ENCODE measurements at places on chromosomes 2 and 18.

- no peak for DNase-seq
Observed at GRCh38 chr2:212147921-212148513, 390.6 kb downstream of the ERBB4 start.

DNA sequence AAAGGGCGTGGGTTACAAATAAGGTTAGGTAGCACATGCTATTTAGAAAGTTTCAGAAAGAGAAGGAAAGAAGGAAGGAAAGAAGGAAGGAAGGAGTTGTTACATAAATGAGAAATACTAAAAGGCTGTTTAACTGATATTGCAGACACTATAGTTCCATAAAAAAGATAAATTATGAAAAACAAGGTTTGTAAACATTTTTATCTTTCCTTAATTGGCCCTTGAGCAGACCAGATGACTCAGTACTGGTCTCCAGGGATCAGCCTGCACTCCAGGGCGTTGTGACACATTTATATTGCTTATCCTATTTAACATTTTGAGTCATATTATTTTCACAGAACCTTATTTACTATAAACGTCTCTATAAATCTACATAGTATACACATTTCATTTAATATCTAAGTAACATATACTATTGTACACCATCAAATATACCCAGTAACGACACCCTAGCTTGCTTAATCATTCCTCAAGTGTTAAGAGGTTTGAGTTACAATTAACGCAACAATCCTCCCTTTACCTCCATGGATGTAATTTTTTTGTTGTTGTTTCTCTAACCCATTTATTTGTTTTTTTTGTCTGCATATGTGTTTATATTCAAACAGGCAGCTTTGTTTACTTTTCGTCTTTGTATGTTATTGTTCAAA, 2.8 kb upstream of the RAB31 start:
- no peak for DNase-seq

GRCh38 chr2:226048611-226049010, 649.1 kb downstream of the NYAP2 start:
- no peak for DNase-seq

DNA sequence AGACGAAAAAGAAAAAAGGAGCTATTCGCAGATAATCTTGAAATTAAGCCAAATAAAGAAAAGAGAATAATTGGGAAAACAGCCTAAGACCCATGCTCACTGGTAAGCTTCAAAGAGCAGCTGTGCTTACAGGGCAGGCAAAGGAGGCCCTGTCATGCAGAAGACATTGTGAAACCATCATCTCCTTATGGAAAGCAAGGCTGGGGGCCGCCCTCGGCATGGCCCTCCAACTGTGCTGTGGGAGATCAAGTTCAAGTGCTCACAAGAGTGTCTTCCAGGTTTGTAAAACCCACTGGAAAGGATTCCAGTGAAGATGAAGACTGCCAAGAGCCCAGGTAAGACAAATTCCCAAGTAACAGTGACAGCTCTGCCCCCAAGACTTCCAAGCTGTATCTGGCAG, 32.2 kb downstream of the ACVR1 start:
- DNase-seq, result no peak

- DNase-seq, result no peak
Observed at GRCh38 chr2:175854129-175854528, 147.9 kb downstream of the LNPK start.

GRCh38 chr18:23718243-23718720, 29.0 kb downstream of the LAMA3 start:
- DNase-seq, result no peak

DNA sequence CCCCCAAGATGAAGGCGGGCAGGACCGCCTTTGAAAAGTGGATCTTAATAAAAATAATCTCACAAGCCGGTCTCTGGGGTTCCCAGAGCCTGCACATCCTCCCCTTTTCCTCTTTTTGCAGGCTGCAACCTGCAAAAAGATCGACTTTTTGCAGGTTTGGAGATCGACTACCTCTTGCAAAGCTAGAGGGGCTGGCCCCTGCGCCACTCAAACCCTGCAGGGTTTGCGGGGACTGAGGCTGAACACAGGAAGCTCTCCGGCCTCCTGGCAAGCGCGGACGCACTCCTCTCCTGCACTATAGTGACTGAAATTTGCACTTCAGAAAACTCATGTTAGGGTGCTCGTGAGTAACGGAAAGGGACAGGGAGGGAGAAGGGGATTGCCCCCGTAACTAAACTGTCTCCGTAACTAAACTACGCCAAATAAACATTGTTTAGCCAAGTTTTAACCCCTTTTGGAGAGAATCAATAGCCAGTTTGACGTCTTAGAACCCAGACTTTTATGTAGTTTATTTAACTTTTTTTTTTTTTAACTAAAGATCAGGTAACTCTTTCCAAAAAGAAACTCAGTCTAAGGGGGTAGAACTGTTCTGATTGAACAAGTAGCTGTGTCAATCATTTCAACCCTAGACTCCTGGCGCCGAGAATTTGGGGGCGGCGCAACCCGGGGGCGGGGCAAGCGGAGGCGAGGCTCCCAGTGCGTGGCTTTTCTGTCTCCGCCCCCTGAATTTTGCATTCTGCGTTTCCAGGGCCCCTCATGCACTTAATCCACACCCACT, 2.5 kb downstream of the IGFBP5 start:
- peak; percentile 90 for DNase-seq

- no peak for DNase-seq
Observed at GRCh38 chr2:148237911-148238310, 217.0 kb downstream of the MBD5 start.

DNA sequence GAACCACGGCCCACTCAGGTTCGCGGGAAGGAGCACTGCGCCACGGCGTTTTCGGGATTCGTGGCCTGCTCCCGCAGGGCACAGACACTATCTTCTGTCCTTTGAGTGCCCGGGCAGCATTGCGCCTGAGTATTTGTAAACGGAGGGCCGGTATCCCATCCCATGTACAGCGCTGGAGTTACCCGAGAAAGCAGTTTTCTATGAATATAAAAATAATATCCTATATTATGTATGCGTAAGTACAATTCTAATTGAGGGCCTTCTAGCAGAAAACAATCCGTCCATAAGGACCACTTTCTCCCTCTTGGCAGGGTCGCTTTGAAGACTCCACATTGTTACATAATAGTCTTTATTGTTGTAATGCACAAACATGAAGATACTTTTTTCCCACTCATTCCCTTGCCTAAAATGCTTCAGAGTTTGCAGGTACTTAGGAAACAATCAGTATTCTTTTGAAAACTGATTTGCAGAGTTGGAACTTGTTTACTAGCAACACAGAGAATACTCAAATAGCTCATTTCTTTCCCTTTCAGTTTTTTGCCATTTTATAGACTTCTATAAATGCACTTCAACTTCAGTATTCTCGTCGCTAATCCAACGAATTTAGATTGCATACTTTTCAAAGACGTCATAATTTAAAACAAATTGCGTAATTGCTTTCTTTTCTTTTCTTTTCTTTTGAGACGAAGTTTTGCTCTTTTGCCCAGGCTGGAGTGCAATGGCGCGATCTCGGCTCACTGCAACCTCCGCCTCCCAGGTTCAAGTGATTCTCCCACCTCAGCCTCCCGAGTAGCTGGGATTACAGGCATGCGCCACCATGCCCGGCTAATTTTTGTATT, 1.0 kb upstream of the REV1 start:
- no peak for DNase-seq

GRCh38 chr2:1268034-1268433, 145.2 kb upstream of the TPO start:
- no peak for DNase-seq

DNA sequence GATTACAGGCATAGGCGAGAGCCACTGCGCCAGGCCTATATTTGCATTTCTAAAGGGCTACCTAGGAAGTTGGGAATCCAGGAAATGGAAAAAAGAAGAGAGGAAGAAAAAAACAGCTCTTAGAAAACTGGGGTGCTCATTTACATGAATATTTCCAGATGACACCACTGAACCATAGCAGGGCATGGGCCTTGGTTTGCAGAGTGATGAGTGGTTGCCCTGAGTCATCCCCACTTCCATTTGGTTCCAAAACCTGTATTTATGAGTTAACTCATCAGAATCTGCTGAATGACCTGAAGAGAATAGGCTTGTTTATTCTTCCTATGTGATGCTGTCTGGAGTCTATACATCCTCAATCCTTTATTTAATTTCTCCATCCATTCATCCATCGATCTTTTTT, 36.2 kb downstream of the EHD3 start:
- DNase-seq, result no peak

DNA sequence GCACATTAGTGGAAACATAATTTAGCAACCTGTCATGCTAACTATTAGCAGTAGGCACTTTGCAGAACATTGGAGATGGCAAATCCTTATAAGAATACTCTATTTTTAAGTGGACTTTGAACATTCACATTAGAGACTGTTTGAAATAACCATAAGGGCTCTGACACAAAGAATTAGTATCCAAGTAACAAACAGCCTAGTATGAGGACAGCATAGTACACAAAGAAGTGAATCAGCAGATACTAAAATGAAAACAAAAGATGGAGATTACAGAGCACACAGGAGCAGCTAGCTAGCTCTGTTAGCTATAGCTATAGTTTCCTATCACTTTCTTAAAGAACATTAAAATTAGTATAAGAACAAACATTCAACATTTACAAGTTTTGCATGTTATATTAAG, 256.3 kb upstream of the SPOPL start:
- DNase-seq, result no peak

- no peak for DNase-seq
Observed at GRCh38 chr2:123651151-123651550, 373.9 kb upstream of the CNTNAP5 start.

GRCh38 chr2:74250189-74250631, 51.8 kb downstream of the MTHFD2 start:
- peak; percentile 10 for DNase-seq

- DNase-seq, result no peak
Observed at GRCh38 chr2:211729433-211729832, 809.2 kb downstream of the ERBB4 start.

- no peak for DNase-seq
Observed at GRCh38 chr2:214265991-214266489, 144.8 kb upstream of the VWC2L start.

- no peak for DNase-seq
Observed at GRCh38 chr2:98457045-98457696, 12.5 kb downstream of the INPP4A start.

- no peak for DNase-seq
Observed at GRCh38 chr18:25283781-25284180, 68.2 kb downstream of the ZNF521 start.

DNA sequence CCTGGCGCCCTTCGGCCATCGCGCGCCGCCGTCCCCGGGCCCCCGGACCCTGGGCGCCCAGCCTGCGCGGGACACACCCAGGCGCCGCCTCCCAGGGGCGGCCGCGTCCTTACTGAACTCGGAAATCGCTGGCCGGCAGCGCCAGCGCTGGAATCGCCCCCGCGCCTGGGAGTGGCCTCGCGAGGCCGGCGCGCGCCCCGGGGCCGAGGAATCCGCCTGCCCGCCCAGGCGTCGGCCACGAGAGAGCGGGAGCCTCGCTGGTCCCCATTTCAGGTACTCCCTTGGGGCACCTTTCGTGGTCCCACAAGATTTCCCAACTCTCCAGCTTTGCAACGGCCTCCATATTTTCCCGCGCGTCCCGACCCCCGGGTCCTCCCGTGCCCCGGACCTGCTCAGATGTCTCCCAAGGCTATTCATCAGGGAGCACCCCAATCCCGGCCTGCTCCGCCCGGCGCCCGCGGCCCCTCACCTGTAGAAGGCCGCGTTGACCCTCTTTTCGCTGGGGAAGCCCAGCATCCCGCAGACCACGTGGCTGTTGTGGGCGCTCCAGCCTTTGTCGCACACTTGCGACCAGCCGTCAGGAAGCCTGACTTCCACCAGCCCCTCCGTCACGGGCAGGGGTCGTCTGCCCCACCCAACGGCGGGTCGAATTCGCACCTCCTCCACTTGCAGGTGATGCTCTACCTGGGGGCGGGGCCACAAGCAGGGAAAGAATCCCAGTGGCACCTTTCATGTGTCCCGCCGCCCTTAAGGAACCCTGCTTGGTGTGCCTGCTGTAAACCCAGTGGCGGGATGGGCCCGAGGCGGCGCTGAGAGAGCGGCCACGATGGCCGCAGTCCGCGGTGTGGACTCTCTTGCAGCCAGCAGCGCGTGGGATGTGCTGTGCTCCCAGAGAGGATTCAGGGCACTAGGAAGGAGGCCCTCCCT, 4.6 kb downstream of the LOXL3 start:
- DNase-seq, result peak; percentile 46

GRCh38 chr2:237691029-237691907, 63.9 kb downstream of the LRRFIP1 start:
- DNase-seq, result no peak

DNA sequence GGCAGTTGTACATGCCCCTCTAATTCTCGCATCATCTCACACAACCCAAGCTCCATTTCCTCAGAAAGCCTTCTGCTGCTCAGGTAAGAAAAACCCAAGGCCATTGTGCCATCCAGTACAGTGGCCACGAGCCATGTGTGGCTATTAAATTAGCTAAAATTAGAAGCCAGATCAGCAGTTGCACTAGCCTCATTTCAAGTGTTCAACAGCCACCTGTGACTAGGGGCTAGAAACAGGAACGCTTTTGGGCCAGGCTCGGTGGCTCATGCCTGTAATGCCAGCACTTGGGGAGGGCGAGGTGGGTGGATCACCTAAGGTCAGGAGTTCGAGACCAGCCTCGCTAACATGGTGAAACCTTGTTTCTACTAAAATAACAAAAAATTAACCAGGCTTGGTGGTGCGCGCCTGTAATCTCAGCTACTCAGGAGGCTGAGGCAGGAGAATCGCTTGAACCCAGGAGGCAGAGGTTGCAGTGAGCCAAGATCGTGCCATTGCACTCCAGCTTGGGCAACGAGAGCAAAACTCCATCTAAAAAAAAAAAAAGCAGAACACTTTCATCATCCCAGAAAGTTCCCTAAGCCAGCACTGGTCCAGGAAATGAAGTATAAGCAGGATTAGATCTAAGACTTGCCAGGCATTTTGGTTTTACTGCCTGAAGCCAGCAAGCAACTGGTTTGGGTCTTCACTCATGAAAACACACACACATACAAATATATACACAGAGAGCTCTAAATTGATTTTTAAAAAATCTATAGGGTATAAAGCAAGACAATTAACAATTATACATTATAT, 35.7 kb downstream of the ATP8B1 start:
- DNase-seq, result no peak

GRCh38 chr2:218301176-218301819, 9.0 kb upstream of the TMBIM1 start:
- DNase-seq, result peak; percentile 81

GRCh38 chr2:208985644-208986043, 438.2 kb upstream of the MAP2 start:
- no peak for DNase-seq

DNA sequence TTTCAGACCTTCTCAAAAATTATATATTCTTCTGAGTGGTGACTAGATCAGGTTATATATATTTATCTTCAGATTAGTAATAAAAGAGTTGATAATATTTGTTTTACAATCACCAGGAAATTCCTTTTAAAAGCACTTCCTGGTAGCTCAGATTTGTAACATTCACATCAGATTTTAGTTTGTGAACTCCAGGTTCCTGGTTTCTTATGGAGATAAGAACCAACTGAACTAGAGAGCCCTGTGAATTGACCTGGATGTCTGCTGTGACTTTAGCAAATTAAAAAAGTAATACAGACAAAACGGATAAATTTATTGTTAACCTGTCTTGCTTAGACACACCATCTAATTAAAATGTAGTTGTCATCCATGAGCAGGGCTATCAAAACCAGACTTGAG, 868.7 kb downstream of the BCL11A start:
- DNase-seq, result no peak
